ENCODE measurements at places on chromosomes 1 and 21.

DNA sequence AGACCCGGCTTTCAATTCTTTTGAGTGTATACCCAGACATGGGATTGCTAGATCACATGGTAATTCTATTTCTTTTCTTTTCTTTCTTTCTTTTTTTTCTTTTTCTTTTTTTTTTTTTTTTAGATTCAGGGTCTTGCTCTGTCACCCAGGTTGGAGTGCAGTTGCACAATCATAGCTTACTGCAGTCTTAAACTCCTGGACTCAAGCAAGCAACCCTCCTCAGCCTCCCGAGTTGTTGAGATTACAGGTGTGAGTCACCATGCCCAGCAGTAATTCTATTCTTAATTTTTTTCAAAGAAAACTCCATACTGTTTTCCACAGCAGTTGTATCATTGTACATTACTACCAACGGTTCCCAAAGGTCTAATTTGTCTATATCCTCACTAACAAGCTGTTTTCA lies 13.5 kb upstream of the RNF186 start:
- no peak for DNase-seq

DNA sequence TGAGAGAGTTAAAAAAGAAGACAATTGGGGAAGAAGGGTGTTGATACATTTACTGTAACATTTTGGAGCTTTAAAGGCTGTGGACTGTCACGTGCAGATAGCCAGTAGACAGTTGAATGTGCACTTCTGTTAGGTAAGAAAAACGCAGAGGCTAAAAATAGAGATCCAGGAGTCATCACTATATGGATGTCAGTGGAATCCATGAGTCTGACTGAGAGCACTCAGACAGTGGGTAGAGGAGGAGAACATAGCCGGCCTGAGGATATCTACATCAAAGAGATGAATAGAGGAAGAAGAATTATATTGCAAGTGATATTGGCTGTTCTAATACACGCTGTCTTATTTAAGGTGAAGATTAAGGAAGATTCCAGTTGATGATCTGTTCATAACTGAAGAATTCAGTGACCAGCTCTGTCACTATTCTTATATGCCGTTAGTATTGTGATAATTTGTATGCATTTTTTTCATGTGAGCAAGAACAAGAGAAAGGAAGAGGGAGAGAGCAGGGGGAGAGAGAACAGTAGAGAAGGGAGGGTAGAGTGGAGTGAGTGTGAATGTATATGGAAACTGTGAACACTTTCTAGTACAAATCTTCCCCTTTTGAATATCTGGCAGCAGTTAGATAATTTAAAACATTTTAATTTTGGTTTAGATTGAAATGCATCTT lies 344.8 kb downstream of the CHRM3 start:
- DNase-seq, result no peak

- DNase-seq, result no peak
These were observed 5.8 kb downstream of the ADORA3 start for GRCh38 chr1:111497592-111497991.

GRCh38 chr1:248847956-248848561 lies 10.0 kb downstream of the ZNF672 start:
- DNase-seq, result no peak

- no peak for DNase-seq
These were observed 458.5 kb downstream of the NEGR1 start for GRCh38 chr1:71823708-71824305.

DNA sequence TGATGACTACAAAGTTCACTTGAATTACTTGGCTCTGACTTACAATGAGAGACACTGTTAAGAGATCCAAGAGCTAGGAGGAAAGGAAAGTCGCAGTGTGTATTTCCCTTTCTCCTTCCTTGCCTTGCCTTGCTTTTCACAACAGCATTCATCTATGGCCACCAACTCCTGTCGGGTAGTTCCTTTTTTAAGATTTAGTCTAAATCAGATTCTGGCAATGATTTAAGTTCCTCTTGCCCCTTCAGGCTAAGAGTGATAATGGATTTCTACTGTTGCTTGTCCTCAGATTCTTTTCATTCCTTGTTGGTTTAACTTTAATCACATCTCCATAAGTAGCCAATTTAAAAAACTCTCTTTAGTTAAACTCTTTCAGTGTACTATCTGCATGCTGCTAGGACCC lies 91.9 kb downstream of the GTF2B start:
- DNase-seq, result no peak

DNA sequence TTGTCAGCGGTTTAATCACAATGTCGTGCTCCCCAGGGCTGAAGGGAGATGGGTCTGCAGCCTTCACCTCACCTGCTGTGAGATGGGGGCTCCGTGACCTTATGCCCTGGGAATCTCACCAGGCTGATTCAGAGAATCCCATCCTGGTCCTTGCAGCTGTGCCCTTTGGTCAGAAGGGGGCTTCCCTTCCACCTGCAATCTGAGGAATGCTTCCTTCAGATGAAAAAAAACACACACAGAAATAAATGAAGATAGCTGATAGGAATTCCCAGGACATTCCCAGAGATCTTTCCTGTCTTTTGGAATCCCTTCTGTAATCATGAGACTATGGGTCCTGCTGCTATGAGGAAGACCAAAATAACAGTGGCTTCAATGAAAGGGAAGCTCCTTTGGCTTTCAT lies 127.0 kb upstream of the VAMP3 start:
- no peak for DNase-seq

- DNase-seq, result no peak
These were observed 359.5 kb downstream of the LMO4 start for GRCh38 chr1:87688136-87688535.

DNA sequence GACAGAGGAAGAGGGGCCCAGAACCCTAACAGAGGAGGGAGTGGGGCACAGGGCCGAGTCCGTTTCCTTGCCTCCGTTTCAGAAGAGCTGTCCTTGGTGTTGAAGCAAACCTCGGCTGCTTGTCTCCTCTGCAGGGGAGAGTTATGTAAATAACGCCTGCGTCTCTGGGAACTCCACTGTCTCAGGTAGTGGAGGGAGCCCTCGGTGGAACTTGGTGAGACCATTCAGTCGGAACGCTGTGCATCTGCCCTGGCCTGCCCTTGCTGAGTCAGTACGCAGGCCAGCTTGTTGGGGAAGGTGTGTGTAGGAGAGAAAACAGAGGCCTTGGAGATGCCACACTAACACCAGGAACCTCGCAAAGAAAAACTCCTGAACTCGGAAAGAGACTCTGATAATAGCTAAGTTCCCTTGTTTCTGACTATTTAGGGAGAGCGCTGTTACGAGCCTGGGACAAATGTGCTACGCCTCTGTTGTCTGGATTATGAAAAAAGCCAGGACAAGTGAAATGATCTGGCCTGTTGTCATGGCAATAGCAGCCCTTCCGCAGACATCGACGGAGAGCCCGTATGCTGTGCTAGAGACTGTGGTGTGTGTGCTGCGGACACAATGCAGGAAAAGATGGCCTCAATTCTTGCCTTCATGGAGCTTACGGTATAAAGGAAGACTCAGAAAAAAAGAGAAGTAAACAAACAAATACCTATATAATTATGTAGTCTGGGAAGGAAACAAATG lies 94.6 kb upstream of the AKT3 start:
- DNase-seq, result no peak

DNA sequence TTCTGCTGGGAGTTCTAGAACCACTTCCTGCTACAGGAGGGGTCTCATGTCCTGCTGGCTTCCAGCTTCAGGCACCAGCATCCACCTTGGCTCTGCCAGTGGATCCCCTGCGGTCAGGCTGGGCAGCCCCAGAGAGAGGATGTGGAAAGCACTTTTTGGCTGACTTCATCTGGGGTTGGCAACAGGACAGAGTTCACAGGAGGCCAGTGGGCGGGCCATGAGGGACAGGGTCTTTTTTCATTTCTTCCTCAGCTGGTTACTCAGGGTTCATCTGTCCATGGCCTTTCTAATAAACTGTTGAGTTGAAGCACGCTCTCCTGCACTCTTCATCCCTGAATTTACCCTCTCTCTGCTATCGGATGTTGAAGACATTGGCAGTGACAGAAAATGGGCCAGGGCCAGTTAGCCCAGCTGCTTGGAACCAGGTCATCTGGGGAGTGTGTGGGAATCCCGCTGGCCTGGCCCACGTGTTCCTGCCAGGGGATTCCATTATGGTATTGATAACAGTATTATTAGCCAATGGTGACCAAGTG lies 45.2 kb downstream of the RPS6KA1 start:
- DNase-seq, result no peak

GRCh38 chr1:231643071-231643934 lies 16.7 kb downstream of the DISC1 start:
- no peak for DNase-seq

- DNase-seq, result no peak
These were observed 5.5 kb upstream of the JUN start for GRCh38 chr1:58789322-58789856.

GRCh38 chr1:81731989-81732388 lies 68.7 kb upstream of the ADGRL2 start:
- no peak for DNase-seq

GRCh38 chr1:52238474-52238873 lies 96.6 kb downstream of the ZFYVE9 start:
- DNase-seq, result no peak

DNA sequence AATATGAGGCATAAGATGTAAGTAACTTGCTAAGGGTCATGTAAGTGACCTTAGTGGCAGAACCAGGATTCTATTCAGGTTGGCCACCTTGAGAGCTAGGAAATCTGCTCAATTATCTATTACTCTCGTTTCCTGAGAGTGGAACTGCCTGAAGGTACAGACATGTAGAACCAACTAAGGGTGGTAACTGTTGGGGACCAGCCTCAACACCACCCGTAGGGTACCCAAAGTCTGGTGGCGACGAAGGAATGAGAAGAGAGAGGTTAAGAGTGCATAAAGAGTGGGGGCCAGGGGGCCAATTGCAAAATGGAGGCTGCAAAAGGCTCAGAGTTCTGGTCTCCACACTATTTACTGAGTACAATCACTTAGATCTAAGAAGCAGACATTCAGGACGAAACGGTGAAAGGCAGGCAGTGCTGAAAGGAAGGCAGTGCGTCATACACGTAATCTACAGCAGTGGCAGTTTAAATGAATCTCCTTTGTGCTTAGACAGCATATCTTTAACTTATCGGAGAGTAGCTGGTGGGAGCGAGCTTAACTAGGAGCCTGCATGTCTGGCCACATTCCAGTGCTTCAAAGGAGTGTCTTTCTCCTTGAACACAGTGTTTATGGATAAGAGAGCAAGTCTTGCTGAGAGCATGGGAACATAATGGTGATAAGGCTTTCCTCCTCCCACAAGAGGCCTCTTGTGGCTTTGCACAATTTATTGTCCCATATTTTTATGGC lies 25.0 kb downstream of the SRSF4 start:
- DNase-seq, result no peak

DNA sequence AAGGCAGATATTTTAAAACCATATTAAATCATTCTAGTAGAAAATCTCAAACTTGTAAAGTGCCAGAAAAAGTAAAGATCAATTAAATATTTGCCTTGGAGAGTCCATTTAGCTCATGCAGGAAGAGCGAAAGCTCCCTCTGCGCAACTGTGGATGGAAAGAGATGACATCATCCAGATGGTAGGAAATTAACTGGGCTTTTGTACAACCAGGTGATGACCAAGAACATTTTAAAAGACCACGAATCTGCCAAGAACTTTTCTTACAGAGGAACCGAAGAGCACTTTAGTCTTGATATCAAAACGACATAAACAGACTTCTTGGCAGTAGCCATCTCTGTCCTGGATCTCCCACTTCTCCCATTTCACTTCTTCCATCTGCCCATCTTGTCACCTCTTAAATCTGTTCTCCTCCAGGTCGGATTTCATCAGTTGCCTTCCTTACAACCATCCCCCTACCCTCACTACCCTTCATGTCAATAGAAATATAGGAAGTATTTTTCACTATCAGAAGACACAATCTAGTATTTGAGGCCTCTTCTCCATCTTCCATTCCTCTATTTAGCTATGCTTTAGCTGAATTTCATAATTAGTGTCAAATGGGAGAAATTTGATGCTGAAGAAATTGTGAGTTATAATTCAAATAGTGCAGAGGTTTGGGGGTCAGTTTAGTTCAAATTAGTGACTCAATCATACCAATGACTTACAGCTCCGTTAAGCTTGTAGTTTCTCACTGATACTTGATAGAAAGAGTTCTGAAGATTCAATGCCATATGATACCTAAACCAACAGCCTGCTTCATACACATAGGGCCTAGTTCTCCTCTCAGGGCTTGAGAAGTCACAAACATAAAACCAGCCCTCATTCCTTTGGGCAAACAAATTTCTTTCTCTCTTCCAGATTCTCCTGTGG lies 22.0 kb upstream of the DNASE2B start:
- DNase-seq, result no peak

- no peak for DNase-seq
These were observed 54.0 kb upstream of the COL11A1 start for GRCh38 chr1:103162360-103162759.

DNA sequence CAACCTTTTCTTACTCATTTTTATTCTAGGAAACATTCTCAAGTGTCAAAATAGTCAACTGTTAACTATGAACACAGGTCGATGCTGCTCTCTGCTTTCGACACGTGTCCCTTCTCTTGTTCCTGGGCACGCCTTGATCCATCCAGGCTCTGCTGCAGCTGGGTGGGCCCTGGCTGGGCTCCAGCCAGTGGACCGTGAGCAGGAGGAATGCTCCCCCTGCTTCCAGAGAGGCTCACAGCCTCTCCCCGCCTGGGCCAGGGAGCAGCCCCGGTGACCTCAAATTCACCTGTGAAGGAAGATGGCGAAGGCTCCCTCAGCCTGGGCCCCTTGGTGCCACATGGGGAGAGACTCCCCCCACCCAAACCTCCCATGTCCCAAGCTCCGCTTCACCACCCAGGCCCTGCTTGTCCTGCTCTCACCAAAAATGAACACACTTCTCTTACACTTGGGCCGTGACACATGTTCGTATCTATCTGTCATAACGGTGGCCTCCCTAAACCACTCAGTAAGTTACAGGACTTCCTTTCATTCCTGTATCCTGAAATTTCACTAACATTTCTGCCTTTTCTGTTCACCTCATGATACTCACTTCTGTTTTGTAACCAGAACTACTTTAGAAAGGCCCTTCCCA lies 24.6 kb upstream of the ADARB1 start:
- DNase-seq, result no peak

DNA sequence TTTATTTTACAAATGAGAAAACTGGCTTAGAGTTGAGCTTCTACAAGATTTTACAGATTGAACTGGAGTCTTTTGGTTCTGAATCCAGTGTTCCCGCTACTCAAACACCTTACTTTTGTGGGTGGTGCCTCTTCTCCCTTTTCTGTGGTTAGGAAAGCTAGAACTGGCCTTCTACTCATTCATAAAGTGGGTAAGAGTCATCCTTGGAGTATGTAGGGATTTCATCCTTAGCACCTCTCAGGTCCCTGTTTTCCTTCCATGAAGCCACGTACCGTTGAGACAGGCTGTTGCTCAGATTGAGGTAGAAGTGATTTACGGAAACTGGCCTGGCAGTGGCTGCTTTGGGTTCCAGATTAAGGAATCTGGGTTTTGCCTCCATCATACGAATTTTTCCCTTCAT lies 35.8 kb downstream of the WNT4 start:
- DNase-seq, result no peak

DNA sequence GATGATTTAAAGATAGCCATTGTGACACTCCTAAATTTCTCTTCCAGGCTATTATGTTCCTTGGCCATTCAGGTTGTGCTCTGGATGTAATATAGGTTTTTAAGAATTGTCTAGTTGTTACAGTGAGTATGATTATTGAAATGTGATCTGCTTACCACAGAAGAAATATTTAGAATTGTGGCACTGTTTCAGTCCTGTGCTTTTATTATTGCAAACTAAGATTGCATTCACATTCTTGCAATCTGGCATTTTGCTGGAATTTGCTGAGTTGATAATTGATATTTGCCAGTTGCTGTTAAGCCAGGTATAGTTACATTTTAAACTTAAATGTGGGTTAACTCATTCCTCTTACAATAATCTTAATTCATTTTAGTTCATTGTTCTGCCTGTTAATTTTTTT lies 22.3 kb downstream of the EXO1 start:
- no peak for DNase-seq

- no peak for DNase-seq
These were observed 579.6 kb upstream of the NR5A2 start for GRCh38 chr1:199447906-199448305.

Data from KG1 (cell line).